ENCODE measurements at places on chromosomes 11 and 22.

GRCh38 chr11:63621071-63621470 lies 6.8 kb upstream of the PLAAT3 start:
- DNase-seq: no peak

- no peak for DNase-seq
Observed at GRCh38 chr11:121426476-121427399, 25.4 kb upstream of the SORL1 start.

DNA sequence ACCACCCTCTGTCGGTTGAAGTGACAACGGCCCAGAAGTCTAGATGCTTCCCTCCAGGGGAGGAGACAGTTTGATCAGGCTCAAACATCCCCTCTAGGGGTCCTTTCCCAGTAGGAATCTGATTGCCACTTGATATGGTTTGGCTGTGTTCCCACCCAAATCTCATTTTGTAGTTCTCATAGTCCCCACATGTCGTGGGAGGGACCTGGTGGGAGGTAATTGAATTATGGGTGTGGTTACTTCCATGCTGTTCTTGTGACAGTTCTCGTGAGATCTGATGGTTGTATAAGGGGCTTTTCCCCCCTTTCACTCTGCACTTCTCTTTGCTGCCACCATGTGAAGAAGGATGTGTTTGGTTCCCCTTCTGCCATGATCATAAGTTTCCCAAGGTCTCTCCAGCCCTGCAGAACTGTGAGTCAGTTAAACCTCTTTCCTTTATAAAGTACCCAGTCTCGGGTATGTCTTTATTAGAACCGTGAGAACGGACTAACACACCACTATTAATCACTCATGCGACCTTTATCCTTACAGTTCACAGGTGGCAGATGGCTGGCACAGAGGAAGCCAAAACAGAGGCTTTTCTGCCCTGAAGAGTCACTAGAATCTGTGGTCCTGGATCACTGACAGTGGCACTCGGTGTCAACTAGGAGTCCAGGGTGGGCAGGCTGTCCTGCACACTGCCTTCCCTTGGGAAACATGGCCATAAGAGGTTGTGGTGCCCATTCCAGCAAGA lies 21.6 kb downstream of the ASPHD2 start:
- DNase-seq: no peak

DNA sequence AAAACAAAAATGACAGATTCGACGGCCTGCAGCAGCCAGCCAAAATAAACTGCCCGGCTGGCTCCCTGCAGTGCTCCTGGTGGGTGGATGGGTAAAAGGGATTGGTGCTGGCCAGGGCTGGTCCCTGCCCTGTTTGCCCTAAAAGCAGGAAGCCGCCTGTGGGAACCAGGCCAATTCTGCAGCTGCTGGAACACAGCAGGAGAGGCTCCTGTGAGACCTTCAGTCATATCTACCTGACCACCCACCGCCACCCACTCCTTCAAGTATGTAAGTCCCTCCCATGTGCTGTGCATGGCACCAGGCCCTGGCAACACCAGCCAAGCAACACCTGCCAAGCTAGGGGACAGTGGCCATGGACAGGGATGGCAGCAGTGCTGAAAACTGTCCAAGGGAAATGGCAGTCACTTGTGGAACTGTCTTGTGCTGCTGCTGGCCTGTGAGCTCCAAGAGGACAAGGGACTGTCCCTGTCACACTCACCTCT lies 48.7 kb upstream of the ARFGAP3 start:
- DNase-seq: no peak

GRCh38 chr11:126751242-126751641 lies 249.3 kb downstream of the KIRREL3 start:
- no peak for DNase-seq

DNA sequence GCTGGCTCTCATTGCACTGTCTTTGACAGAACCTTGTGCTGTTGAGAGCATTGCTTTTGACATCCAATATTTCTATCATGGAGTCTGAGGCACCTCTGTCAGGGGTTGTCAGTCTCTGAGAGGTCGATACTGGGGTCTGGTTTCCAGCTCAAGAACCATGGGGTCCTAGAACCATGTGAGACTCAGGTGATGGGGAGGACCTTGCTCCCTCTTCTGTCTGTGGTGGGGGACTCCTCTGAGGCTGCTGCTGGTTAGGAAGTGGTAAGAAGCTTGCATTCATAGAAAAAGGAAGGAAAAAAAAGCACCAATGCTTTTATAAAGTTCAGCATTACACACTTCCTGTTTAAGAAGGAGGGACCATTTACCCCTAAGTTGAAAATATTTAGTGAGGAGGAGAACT lies 91.8 kb upstream of the CD44 start:
- DNase-seq: no peak

DNA sequence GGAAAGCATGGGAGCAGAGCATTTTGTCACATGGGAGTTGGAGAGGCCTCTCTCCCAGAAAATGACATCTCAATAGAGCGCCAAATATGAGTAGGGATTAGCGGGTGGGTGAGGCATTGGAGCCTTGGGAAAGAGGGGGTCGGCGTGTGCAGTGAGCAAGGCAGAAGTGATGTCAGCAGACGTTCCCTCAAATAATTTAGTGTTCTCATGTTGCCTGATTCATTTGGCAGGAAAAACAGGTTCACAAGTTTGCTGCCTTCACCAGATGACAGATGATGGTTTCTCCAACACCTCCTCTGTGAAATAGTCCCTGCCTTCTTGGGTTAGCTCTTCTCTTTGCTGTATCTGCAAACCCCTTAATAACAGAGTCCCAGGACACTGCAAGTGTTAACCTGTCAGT lies 118.5 kb upstream of the ARHGAP20 start:
- DNase-seq: no peak

DNA sequence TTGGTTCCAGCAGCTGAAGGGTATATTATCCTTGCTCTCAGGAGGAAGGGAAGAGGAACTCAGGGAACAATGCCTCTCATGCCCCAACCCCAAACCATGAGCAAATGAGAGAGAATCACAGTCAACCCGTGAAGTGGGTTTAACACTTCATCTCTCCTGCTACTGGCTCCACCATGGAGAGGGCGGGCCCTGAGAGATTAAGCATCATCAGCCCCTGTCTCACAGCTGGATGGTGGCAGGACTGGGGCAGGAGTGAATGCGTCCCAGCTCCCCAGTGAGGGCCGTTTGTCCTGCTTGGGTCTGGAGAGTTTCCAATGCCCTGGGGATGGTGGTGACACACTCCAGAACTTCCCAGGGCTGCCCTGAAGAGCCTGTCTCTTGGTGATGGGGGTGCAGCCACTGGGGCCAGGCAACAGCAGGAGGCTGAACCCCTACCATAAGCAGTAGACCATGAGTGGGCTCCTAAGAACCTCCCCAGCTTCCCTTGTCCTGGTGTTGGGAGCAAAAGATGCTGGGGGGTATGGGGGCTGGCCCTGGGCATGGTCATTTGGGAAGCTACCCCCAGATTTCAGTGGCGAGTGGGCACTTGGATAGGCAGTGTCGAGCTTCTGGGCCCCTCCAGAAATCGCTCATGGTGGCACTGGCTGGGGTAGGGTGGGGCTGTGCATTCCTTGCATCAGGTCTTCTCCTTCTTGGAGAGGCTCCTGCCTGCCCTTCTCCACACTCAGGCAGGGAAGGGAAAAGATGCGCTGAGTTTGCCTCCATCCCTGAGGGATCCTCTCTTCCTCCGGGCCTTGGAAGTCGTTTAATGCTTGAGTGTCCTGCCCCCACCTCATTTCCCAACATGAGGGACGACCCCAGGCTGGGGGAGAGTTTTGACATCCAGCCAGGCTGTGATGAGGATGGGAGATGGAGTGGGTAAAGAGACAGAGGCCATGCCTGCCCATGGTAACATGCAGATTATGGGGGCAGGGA lies 157.5 kb downstream of the ST3GAL4 start:
- peak; percentile 10 for DNase-seq

All from right forelimb (tissue), 1 donor.